Endothelial cell (in vitro differentiated cells): ENCODE measurements at places on chromosomes 16 and 17. TPM values are rescaled to one million over a fixed set of nuclear protein-coding genes. Genes with fewer than 3 reads are reported as not detected.

The GJD3 gene
- total RNA-seq: 1.1 TPM

DNA sequence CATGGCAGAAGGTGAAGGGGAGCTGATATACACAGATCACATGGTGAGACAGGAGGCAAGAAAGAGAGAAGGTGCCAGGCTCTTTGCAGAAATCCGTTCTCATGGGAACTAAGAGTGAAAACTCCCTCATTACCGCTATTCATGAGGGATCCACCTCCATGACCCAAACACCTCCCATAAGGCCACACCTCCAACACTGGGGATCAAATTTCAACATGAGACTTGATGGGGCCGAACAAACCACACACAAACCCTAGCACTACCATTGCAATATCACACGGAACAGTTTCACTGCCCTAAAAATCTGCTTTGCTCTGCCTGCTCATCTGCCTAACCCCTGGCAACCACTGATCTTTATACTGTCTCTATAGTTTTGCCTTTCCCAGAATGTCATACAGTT, 34.8 kb downstream of the C17orf67 start:
- no peak for DNase-seq

DNA sequence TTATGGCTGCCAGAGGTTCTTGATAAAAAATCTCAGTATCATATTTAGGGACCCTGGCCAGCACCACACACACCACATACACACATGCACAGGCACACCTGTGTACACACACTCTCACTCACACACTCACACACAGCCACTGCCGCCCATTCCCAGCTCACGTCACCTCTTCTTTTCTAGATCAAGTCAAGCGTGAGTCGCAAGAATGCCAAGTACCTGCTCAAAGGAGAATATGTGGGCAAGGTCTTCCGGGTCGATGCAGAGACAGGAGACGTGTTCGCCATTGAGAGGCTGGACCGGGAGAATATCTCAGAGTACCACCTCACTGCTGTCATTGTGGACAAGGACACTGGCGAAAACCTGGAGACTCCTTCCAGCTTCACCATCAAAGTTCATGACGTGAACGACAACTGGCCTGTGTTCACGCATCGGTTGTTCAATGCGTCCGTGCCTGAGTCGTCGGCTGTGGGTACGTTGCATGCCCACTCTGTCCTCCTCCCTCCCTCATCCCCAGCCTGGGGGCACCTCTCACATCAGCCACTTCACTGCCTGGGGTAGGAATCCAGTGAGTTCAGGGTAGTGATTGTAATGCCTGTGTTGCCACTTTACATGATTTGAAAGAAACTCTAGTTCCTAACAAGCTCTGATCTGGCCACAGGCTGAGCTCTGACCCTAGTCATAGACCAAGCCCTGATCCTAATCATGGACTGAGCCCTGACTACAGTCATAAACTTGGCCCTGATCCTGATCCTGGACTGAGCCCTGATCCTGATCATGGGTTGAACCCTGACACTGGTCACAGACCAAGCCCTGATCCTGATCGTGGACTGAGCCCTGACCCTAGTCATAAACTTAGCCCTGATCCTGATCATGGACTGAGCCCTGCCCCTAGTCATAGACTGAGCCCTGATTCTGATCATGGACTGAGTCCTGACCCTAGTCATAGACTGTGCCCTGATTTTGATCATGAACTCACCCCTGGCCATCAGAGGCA, 20.4 kb downstream of the CDH5 start:
- DNase-seq: no peak

DNA sequence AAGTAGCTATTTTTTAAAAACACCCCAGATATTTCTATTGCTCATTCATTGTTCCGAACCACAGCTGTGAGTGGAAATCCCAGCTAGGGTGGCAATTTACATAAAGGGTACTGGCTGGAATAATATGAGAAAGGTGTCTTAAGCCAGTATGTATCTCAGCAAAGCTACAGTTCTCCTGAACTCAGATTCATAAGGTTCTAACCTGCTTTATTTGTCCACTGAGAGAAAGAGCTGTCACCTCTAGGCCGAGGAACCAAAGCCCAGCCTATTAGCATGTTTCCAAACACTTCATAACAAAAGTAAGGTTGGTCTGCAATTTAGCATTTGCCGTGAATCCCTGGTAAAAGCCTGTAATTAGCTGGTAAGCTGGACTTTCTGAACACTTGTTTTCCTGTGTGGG, 57.0 kb upstream of the CLEC19A start:
- no peak for DNase-seq

GRCh38 chr17:62781831-62782251, 26.3 kb downstream of the MARCHF10 start:
- DNase-seq: no peak

- DNase-seq: no peak
Observed at GRCh38 chr17:18070861-18071340, 16.8 kb upstream of the DRG2 start.

- no peak for DNase-seq
Observed at GRCh38 chr17:68101987-68102314, 66.4 kb downstream of the KPNA2 start.
